ENCODE measurements at places on chromosomes 13 and 19.

DNA sequence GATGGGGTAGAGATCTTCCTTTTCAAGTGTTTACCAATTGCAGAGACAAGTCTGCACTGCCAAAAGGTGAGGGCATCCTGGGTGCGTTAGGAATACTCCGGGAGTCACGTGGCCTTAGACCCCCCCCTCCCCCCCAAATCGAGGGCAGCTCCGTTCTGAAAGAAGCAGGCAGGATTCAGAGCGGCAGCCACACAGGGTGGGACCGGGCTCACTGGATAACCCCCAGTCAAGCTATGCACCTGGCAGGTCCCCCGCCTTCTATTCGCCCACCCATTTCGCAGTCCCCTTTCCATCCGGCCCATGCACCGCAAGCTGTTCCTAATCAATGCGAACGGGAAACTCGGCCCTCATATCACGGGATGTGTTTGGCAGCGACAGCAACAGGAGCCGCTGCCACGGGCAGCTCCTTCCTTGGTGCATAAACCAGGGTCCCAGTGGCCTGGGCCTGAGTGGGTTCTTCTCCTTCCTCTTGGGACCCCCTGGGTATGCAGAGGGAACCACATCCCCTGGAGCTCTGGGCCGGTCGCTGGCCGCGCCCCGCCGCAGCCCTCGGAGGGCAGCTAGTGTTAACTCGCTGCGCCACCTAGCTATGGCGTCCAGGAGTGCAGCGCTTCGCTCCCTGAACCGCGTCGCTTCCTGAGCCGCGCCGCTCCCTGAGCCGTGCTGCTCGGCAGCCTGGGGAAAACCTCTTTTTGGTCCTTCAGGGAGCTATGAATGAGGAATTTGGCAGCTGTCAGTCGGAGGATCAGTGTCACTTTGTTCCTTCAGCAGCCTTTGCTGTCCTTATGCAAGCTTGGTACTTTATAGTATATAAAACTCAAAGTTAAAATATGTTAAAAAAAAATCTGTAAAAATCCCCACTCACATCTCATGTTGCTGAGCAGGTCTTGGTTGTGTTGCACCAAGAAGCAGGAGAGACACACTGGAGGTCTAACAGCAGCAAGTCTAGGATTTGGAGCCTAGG, 41.4 kb downstream of the LYL1 start:
- peak; percentile 79 for DNase-seq

DNA sequence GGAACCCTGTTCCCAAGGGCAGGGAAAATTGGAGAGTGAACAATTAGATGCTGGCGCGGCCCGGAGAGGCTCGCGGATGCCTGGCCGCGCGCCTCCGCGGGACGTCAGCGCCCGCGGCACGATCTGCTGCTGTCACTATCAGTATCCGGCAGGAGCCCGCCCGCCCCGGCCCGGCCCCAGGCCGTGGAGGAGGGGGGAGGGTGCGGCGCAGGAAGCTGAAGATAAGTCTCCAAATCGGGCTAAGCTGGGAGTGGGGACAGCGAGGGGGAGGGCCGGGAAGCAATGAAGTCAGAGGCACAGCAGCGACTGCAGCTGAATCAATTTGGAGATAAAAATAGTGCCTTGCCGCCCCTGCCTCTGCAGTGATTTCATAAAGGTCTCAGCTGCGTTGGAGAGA, 441.5 kb upstream of the KLF12 start:
- DNase-seq, result peak; percentile 67

DNA sequence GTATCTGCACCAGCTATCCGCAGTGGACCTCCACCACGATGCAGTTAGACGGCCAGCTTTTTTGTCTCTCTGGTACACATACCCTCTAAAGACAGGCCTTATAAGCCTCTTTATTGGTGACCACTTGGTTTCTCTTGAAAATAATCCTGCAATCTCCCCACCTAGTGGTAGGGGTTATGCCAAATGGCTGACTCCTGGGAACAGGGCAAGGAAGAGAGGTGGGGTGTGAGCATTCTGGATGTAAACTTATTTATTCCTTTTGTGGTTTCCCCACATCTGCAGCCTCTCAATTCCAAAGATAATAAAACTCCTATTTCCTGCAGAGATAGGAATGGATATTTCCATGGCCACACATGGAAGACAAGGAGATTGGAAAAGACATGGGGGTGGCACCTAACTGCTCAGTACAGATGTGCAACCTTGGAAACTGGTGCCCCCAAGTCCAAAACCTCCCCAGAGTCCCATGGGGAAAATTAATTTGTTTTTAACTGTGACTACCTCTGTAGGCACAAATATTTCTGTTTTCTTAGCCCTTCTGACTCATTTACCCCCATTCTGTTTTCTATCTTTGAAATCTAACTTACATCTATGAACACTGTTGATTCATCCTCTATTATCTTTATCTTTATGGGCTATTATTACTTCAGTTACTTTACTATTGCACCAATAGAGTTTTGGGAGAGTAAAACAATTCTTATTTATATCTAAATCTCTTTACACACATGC, 112.7 kb upstream of the TSHZ3 start:
- DNase-seq, result peak; percentile 35

DNA sequence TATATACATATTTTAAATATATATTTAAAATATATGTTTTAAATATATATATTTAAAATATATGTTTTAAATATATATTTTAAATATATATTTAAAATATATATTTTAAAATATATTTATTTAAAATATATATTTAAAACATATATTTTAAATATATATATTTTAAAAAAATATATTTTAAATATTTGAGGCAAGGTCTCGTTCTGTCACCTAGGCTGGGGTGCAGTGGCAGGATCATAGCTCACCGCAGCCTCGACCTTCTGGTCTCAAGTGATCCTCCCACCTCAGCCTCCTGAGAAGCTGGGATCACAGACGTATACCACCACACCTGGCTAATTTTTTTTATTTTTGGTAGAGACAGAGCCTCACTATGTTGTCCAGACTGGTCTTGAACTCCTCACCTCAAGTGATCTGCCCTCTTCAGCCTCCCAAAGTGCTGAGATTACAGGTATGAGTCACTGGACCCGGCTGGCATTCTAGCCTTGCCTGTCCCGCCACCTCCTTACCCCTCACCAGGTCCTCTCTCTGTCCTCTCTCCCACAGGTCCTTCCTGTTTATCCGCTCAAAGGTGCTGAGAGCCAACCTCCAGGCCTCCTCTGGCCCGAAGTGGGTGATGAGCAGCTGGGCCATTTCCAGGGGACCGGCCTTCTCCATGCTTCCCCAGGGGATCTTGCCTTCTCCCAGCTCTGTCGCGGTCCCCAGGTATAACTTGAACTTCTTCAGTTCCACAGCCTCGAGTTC, 564 bp downstream of the NLRP12 start:
- no peak for DNase-seq

GRCh38 chr19:31555634-31556215, 206.5 kb upstream of the TSHZ3 start:
- DNase-seq, result no peak
